ENCODE measurements at places on chromosomes 13 and 19.

DNA sequence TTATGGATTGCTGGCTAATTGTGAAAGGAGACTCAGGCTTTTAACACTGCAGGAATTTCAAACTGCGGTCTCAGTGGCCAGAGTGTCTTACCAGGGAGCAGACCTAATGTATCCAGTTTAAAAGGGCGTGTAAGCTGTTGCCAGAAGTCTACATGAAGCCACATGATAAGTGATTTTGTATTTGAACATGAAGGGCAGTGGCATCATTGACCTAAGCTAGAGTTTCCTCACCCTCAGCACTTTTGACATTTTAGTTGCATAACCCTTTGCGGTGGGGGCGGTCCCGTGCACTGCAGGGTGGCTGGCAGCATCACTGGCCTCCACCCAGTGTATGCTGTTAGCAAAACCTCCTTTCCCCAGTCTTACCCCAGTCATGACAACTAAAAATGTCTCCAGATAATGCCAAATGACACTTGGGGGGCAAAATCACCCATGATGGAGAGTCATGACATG lies 23.7 kb upstream of the GPR18 start:
- no peak for DNase-seq

- no peak for DNase-seq
Observed at GRCh38 chr13:80823472-80823871, 482.5 kb upstream of the SPRY2 start.

DNA sequence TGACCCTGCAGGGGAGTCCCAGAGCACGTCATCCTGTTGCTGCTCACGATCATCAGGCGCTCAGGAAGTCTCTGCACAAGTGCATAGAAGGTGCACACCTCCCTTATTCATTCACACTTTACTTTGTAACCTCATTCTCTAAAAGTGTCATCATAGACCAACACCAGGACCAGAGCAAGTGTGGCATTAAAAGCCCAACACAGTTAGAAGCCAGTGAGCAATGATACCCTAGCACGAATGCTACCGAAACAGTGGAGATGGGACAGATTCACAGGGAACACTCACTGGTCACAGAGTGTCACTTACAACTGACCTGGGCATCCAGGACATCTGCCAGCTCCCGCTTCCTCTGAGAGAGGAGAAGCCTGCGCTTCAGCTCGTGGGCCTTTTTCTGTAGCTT lies 17.0 kb downstream of the HAUS8 start:
- no peak for DNase-seq

DNA sequence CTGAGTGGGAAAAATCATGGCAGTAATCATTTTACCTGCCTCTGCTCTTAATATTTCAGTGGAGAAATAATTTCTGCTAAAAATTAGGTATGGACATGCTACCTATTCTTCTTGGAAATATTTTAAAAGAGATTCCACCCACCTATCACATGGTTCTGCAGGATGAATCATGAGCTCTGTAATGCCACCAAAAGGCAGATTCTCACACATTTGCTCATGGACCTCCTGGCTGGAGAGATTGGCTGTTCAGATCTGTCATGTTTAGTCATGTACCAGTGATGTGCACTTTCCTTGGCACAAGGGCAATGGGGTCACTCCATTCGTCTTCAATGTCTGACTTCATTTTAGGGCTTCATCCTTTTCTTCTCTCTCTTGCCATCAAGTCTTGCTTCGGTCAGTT lies 101.8 kb upstream of the MBNL2 start:
- DNase-seq, result no peak

DNA sequence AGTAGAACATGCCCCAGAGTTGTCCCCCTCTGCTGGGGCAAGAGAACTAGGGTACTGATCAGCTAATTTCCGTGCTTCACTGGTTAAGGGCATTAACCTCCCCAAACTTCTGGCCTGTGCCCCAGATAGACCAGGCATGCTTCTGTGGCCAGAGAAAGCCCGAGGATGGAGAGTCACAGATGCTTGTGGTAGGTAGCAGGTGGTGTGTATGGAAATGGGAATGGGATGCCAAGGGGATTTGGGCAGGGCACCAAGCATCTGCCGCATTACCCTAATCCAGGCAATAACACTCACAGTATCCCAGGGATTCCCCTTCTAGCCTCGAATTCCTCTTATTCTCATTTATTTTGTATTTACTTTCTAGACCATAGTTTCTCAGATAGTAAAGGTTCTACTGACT lies 124.8 kb upstream of the KLF12 start:
- no peak for DNase-seq

DNA sequence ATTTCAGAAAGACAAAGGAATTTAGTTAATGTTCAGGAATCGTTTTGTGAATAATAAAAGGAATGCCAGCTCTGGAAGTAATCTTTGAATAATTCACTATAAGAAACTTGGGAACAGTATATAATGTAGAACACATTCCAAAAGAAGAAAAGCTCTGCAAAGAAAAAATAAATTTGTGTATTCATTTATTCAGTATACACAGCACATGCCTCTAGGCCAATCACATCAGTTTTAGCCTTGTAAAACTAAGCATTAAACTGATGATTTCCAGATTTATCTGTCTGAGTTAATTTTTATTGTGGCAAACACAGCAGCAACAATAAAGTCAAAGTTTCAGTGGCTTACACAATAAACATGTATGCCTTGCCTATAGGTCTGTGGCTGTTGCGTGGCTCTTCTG lies 5.7 kb upstream of the RXFP2 start:
- DNase-seq, result no peak

DNA sequence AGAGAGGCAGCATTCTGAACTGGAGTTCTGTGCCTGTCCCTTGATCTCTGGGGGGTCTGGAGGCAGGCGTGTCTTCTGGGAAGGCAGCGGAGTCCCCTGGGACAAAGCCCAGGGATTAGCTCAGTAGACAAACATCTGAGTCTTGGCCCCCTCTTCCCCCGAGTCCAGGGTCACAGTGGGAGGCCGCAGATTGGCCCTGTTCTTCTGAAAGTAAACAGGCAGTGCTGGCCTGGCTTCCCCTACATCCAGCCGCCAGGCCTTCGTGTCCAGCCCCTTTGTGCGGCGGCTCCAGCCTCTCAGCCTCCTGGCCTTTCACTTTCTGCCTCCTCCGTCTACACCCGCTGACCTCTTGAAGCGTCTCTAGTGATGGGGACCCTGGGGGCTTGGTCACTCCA lies 989 bp downstream of the NFILZ start:
- DNase-seq, result no peak

GRCh38 chr19:17200408-17201079 lies 14.6 kb upstream of the USE1 start:
- DNase-seq, result no peak

GRCh38 chr13:96822895-96823294 lies 171.4 kb downstream of the OXGR1 start:
- peak; percentile 54 for DNase-seq

DNA sequence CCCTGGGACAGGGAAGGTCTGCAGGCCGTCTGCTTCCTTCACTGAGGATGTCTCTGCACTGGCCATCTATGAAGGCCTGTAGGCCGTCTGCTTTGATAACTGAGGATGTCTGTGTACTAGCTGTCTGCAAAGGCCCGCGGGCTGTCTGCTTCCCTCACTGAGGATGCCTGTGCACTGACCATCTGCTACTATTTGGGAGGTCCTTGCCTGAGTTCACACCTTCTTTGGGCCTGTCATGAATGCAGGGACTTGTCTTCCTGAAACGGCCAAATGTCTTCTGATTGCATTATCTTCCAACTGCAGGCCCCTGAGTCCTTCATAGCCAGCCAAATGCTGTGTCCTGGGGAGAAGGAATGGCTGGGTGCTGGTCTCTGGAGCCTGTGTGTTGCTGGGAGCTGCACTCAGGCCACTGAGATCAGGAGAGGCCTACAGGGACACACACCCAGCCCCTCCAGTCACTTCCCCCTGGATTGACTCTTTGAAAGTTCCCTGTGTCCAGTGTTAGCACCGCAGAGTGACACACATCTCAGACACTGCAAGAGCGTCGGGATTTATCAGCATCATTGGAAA lies 72.9 kb downstream of the TEX29 start:
- no peak for DNase-seq

GRCh38 chr13:27296496-27296895 lies 25.9 kb downstream of the RASL11A start:
- no peak for DNase-seq

DNA sequence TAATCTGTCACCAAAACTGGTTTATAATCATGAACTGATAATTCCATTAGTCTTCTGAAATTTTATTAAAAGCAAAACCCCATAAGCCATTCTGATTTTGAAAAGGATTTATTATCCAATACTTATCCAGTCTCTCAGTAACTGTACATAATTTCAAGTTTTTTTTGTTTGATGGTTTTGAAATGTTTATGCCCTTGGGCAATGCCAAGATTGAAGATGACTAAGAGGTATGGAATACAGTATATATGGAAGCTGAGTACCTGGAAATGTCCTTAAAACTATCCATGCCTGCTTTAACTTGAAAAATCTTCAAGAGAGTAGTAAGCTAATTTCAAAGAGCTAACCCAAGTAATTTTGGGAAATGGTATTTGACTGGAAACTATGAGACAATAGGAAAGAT lies 1.8 kb upstream of the NEK5 start:
- no peak for DNase-seq

- DNase-seq, result no peak
Observed at GRCh38 chr19:3723883-3724282, 15.7 kb downstream of the TJP3 start.

GRCh38 chr19:18586306-18586705 lies 2.3 kb upstream of the REX1BD start:
- no peak for DNase-seq
